Stimulated activated CD4-positive, alpha-beta T cell treated with anti-CD3 and anti-CD28 coated beads, Interleukin-1b, Interleukin-23, amount 100 ng/mL, for 24 hours (primary cell): ENCODE measurements at places on chromosomes 12 and 14.

GRCh38 chr14:93023039-93023438, 92.7 kb downstream of the ITPK1 start:
- DNase-seq, result no peak

- DNase-seq, result peak; percentile 68
These were observed 1.6 kb upstream of the ASB2 start for GRCh38 chr14:93977790-93978581.

DNA sequence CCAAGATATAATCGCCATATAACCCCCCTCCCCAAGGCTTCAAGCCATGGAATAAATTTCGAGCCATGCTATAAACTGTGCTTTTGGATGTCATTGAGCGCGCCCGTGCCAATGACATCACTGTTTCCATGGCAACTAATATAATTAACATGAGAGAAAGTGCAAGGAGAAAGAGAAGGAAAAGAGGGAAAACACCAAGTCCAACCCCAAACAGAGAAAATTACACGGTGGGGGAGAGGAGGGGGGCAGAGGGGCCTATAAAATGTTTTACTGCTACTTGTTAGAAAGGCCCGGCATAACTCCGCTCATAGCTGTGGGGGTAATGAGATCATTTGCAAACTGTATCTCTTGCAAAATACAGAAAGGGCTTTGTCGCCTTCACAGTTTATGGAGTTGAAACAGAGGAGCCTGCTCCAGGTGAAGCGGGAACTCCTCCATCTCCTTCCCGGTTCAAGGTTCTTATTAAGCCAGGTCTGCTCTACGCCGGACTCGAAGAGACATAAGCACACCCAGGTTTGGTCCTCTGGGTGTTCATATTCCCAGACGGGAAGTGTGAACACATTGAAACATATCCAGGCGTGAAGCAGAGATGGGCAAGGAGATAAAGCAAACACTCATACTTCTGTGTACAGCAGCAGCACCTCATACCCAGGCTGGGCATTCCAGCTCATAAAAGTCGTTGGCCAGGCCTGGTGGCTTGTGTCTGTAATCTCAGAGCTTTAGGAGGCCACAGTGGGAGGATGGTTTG, 99.1 kb upstream of the MAP1LC3B2 start:
- no peak for DNase-seq

GRCh38 chr12:13365748-13366366, 169.3 kb downstream of the EMP1 start:
- DNase-seq, result no peak

GRCh38 chr12:57614948-57615500, 3.8 kb downstream of the ARHGEF25 start:
- DNase-seq, result no peak
